ENCODE measurements at places on chromosomes 2 and 18.

DNA sequence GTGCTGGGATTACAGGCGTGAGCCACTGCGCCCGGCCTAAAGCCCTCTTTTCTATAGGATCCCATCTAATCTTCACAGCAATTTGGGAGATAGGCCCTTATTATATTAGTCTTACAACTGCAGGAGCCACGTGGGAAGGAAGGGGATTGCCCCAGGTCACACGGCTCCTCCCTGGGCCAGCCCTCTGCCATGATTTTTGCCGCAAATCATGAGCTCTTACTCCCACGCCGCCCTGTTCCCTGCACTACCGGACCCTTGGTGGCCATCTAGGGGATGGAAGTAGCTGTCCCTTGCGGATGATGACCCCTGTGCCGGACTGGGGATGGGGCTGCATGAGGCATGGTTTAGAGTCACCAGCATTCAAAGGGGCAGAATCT, 28.4 kb upstream of the PTMA start:
- DNase-seq: no peak

DNA sequence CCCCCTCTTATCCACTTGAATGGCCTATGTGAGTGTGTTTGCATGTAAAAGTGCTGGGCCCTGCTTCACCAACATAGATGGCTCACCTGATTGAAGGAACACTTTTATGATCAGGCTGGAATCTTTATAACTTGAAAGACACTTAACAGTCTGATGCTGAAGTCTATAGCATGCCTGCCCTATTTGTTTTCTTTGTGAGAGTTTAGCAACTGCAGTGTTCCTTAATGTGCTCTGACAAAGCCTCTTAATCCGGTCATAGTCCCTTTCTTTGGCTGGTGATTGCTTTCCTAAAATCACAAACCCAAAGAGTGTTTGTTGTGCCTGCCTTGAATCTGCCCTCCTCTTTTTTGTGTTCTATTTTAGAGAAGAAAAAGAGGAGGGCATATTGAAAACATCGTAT, 1382.8 kb upstream of the CELF4 start:
- no peak for DNase-seq

- no peak for DNase-seq
Measured at GRCh38 chr2:62662554-62662953, 43.0 kb upstream of the EHBP1 start.

DNA sequence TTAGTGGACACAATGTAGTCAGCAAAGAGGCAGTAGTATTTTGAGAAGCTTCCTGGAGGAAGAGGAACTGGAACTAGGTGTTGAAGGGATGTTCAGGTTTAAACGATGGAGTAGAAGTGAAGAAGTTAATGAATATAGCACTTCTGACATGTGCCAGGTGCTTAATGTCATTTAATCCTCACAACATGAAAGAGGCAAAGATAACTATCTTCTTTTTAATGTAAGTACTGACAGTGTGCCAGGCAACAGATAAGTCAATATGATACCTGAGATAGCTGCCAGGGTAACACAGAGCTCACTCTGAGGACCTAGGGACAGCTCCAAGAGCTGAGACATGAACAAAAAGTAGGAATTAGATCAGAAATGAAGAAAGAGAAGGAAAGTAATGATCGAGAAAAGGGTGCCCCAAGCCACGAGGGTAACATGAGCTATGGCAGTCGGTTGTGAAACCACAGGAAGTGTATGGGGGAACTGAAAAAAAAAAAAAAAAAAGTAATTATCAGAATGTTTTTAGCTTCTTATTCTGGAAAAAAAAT, 140.7 kb downstream of the RNF144A start:
- DNase-seq: no peak

GRCh38 chr2:173513107-173513727, 158.5 kb downstream of the CDCA7 start:
- DNase-seq: no peak

DNA sequence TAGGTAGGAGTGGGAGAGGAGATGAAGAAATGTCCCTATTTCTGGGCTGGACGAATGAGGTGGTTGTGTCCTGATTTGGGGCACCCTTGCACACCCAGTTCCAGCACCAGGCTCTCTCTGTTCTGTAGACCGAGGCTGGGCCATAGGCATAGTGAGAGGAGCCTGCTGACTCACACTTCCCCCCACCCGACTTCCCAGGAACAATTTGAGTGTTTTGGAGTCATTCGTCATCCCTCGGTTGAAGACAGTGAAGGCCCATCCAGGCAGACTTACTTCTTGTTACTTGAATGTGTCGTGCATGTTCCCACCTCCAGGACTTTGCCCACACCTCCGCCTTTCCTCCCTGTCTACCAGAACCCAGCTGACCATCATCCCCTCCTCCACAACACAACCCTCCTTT, 179.1 kb downstream of the HAUS1 start:
- DNase-seq: no peak

DNA sequence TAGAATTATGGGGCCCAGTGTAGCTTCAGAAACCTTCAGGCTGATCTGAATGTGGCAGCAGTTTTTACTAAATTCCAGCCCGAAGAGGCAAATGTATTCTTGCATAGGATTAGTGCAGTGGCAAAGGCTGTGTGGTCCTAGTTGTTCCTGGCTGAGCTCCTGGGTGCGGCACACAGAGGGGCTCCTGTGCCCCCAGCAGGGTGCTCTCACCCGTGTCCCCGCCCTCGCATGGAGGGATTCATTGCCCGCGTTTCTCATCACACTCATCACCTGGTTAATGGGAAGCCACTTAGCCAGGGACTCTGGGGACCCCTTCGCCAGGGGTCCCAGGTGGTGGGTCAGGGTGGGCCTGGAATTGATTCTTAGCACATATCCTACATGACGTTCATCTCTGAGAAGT, 3.9 kb downstream of the KCNG2 start:
- DNase-seq: no peak

GRCh38 chr2:64260093-64260803, 116.0 kb upstream of the PELI1 start:
- no peak for DNase-seq

DNA sequence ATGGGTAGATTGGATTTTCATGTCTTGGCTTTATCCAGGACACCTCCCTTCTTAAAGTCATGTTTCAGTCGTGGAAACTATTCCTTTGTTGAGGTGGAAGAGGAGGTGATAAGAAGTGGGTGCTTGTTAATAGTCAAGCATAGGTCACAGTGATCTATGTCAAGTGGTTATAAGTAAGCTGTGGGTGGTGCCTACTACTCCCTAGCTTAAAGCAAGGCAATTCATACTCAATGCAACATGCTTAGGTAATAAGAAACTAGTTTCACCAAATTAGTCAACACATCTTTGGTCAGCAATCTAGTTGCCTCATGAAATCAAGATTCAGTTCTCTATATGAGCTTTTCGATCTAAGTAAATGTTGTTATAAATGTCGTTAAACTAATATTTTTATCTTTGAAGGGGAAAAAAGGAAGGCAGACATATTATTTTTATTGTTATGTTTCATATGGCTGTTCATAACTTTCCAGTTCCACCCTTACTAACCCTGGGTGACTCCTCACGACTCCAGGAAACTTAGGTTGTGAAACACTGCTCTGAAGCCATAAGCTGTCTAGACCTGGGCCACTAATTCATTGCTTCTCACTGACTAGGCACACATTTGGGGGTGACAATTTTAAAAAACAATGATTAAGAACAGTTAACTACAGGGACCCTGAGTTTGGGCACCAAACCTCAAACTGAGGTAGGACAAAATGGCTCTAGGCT, 5.8 kb upstream of the ABCB11 start:
- DNase-seq: no peak

GRCh38 chr2:120326066-120326465, 19.9 kb upstream of the INHBB start:
- no peak for DNase-seq

- no peak for DNase-seq
Measured at GRCh38 chr18:8254654-8255053, 354.6 kb upstream of the RAB12 start.

GRCh38 chr2:17156086-17156485, 362.2 kb downstream of the RAD51AP2 start:
- DNase-seq: no peak

DNA sequence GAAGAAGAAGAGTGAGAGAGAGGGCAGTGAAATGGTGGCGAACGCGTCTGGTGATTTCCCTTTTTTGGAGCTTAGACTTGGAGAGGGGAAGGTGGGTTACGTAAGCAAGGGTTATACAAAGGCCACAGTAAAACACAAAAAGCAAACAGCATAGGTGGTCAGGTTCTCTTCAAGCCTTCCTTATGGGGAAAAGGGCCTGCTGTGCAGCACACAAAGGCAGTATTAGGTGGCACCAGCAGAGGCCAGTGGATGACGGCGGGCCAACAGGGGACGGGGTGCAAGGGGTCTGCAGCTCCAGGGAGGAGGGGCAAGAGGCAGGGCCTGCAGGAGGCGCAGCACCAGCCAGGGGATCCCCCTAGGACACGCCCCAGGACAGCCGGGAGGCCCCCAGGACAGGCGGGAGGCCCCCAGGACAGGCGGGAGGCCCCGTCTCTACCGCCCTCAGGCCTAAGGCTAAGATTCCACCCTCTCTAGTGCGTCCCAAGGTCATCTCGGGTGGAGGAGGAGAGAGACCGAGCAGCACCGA, 32.6 kb upstream of the NPC1 start:
- peak; percentile 31 for DNase-seq

DNA sequence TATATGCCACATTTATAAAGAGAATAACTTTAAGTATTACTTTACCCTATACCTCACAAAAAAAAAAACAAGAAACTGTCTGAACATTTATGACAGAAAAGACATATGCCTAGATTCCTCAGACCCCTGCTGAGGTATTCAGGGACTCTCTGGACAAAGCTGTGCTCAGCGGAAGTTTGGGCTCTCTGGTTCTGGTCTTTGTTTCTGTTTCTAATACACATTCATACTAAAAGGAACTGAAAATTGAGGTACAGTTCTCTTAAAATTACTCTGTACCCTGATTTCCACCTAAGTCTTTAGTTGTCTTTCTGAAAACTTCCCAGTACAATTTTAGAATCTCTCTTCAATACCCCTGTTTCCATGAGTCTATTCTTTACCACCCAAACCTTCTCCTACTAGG, 160.3 kb downstream of the IKZF2 start:
- DNase-seq: no peak

- no peak for DNase-seq
Measured at GRCh38 chr18:58201733-58202730, 158.0 kb downstream of the NEDD4L start.

- DNase-seq: no peak
Measured at GRCh38 chr2:70943205-70943871, 7.6 kb downstream of the ATP6V1B1 start.

- DNase-seq: no peak
Measured at GRCh38 chr2:217790681-217791392, 212.0 kb downstream of the TNS1 start.

DNA sequence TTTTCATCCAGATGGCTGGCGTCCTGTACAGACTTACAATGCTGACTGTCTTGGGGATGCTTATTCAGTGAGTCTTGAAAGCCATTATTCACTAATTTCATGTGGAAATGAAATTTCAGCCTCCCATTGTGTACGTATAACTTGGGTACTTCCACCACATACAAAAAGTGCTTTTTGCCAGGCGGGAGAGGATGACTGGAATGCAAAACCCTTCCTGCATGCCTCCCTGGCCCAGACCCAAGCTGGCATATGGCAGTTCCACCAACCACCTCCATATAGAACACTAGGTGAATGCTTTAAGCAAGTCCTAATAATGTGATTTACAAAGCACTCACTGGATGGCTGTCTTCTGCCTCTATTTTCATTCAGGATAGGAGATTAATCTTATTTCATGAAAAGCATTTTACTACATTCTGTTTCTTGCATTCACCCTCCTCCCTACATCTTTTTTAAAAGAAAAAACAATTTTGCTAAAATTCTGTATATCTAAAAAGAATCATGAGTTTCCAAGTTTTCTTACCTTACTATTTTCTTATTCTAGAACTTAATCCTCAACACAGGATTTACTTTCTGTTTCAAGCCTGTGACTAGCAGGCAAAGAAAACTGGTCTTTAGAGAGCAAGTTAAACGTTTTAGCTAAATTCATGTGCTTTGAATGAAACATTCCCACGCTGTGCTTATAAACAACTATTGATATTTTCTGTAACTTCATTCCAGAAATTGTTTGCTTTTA, 327.6 kb downstream of the NCKAP5 start:
- DNase-seq: no peak

DNA sequence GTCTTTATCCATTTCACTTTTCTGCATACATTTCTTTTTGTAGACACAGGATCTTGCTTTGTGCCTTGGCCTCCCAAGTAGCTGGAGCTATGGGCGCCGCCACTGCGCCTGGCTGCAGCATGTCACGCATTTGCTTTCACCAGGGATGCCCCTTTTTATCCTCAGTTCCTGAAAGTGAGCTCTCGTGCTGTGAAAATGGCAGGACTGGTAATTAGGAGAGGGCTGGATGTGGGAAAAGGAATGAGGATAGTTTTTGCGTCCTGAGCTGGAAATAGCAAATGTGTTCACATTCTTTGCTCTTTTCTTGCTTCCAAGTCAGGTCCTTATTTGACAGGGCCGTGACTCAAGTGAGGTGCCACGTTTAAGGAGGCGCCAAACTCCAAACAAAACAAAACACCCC, 104.6 kb downstream of the LDLRAD4 start:
- no peak for DNase-seq

DNA sequence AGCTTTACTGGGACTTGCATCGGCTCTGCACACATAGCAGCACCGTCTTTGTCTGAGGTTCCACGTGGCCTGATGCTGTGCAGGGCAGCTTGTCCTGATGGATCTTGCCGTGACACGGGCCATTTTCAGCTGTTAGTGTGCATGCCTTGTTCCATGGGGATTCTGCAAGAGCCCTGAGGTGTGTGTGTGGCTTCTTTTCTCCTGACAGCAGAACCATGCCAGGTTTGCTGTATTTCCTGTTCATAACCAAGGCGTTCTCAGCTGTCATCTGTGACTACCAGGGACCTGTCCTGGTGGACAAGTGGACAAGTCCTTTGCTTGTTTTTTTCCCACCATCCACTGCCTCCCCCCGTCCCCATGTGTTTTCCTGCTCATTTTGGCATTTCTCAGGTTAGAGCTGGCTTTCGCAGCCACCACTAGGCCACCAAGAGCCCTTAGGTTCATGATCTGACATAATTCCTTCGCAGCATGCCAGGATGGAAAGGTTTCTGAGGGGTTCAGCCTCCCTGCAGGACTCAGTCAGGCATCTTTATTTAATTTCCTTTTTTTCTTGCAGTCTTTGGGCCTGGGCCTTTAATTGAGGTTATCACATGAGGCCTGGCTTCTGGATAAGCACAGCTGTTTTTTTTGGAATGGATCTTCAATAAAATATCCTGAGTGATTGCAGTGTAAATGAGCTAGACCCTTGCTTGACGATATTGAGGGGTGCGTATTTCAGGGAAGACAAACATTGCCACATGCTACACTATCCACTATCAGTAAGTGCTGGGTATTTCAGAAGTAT, 139.4 kb downstream of the NCK2 start:
- DNase-seq: no peak

GRCh38 chr2:237532160-237532559, 34.2 kb upstream of the PRLH start:
- no peak for DNase-seq
